ENCODE measurements at places on chromosomes 5 and 9.

GRCh38 chr9:79986437-79986836 is 414.7 kb downstream of the TLE4 start:
- DNase-seq = no peak

DNA sequence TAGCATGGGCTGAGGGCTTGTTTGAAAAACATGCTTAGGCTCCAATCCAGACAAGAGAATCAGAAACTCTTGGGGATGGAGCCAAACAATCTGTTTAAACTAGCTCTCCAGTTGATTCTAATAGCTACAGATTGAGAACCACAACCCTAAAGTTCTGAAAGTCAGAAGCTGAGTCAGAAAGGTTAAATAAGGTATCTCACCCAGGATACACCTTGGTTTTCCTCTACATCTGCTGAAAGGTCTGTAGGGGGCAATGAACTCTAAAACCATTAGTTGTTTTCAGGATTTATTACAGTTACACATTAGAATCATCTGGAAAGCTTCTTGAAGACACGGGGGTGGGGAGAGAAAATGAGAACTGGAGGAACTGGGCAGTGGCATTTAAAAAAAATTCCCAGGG is 5.7 kb downstream of the GFM2 start:
- no peak for DNase-seq

GRCh38 chr9:31023847-31024246 is 1360.6 kb upstream of the ACO1 start:
- no peak for DNase-seq

- no peak for DNase-seq
These were observed 30.2 kb upstream of the CDKN2B start for GRCh38 chr9:22039258-22039657.

DNA sequence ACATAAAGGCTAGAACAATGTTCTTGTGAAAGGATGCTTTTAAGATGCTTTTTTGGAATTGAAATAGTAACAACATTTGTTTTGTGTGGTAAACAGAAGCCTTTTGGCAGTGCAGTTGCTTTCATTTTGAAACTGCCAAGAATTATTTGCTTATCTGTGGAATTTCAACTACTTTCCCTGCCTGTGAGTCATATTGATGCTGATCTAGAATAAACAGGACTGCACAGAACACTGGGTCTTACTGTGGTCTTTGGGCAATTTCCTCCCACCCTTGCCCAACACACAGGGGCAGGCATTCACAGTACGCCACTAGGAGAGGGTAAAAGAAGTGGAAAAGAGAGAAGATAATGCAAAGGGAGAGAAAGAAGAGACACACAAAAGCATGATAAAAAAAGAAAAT is 483.7 kb downstream of the ELAVL2 start:
- DNase-seq = no peak

GRCh38 chr5:176784218-176785165 is 25.9 kb upstream of the UNC5A start:
- DNase-seq = no peak

DNA sequence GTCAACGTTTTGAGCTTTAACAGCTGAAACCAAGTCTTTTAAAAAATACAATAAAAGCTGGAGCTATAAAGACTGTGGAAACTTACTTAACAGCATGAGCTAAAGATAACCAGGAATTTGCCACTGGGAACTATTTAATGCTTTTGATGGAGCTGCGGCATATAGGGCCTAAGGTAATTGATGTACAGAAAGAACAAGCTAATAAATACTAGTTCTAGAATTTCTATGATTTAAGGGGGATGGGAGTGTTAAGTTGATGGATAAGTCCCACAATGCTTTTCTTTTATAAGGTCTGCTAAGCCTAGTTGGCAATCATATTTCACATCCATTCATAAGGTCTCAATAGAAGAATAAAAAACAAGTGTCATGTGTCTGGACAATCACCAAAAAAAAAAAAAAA is 334.0 kb upstream of the DMAC1 start:
- no peak for DNase-seq

DNA sequence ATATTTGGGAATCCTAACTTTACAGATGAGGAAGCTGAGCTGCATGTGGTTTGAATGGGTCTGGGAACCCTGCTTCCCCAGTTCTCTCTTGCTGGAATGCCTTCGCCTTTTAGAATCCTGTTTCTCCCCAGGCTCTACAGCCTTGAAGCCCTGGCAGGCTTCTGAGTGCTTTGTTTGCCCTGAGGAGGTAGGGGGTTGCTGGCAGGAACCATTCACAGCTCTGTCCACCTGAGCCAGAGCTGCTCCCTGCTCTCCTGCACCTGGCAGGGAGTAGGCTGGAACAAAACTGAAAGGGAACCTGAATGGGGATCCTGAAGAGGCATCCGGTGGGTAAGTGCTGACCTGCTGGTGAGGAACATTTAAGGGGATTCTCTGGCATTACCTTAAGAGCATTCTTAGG is 33.0 kb downstream of the KIF4B start:
- DNase-seq = no peak

- no peak for DNase-seq
These were observed 712.3 kb upstream of the WWC1 start for GRCh38 chr5:167578977-167579692.

DNA sequence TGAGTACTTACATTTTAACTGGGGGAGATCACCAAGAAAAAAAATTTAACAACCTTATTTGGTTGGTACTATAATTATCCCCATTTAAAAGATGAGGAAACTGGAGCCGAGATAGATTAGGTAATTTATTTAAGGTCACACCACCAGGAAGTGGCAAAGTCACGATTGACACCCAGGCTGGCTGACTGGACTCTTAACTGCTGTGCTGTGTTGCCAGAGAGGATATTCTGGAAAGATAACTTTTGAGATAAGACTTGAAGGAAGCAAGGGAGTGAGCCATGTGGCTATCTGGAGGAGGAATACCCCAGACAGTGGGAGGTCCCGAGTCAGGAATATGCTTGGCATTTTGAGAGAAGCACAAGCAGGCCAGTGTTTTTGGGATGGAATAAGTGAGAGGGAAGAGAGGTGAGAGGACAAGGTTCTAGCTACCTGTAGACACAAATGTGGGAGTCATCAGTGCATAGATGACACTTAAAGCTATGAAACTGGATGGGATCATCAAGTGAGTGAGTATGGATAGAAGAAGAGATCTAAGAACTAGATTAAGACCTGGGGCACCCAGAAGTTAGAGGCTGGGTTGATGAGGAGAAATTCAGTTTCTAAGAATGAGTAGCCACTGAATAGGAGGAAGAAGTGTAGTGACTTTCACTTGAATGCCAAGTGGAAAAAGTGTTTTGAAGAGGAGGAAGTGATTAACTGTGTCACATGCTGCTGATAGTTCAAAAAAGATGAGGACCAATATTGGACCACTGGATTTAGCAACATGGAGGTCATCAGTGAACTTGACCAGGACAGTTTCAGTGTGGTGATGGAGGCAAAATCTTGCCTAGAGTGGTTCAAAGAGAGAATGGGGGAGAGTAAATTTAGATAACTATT is 25.6 kb downstream of the PDE8B start:
- no peak for DNase-seq

All from T1000 (cell line).